Posterior cingulate gyrus (tissue), 11 donors: ENCODE measurements at places on chromosomes 3 and 15.

DNA sequence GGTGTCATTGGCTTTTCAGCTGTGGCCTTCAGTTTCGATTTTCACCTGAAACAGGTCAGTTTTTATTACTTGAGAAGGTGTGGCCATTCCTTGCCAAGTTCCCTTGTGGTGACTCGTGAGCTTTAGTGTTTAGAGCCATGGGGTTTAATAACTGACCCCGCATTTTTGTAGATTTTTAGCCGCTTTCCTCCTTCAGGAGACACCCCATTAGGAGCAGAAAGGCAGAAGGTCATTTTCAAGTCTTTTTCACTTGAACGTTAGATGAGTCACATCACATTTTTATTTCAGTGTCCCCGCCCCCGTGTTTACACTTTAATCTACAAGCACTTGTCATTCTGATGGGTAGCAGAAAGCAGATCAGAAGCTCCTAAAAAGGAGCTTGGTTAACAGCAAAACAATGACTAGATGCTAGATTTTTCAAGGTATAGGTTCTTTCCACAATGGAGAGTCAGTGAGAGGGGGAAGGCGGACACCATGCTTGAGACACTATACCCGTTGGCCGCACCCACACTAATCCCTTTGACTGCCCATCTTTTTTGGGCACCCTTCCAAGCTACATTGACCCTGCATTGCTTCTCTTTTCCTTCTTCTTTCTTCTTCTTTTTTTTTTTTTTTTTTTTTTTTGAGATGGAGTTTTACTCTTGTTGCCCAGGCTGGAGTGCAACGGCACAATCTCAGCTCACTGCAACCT, 132.7 kb downstream of the GHSR start:
- no peak for DNase-seq

GRCh38 chr15:67142767-67143100, 77.3 kb downstream of the SMAD3 start:
- DNase-seq = no peak

DNA sequence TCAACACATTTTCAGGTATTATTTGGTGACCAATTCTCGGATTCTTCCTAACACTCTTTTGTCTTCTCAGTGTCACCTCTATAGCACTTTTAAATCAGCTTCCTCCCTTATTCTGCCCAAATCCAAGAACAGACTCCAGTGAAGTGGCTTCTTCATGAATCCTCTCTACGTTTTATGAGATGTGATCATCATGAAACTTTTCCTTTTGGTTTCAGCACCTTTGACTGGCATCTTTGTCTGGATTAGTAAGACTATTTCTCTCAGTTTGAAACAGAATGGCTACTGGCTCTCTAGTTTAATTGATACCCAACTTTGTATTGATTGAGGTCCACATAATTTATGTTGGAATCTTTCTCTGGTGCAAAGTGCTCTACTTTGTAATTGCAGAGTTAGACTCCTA, 45.6 kb downstream of the CMC1 start:
- no peak for DNase-seq

GRCh38 chr3:59575113-59576001, 525.5 kb upstream of the CFAP20DC start:
- peak; percentile 91 for DNase-seq

DNA sequence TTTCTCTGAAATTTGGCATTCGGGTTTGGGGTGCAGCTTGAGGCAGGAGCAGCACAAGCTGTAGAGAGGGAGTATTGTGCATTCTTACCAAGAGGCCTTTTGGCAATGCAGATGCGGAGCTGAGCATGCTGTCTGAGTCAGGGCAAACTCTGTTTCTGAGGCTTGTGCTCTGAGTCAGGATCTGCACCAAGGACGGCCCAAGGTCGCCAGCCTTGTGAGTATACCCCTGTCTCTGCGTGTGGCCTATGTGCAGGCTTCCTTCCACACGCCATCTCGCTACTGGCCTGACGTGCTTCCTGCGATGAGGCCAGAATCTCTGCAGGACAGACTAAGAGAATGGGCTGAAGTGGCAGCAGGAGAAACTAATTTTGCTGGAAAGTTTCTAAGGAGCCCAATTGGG, 83.8 kb upstream of the ROPN1 start:
- DNase-seq = no peak
